ENCODE measurements at places on chromosomes 7 and 10.

- DNase-seq: no peak
Measured at GRCh38 chr10:6493521-6494441, 86.3 kb downstream of the PRKCQ start.

DNA sequence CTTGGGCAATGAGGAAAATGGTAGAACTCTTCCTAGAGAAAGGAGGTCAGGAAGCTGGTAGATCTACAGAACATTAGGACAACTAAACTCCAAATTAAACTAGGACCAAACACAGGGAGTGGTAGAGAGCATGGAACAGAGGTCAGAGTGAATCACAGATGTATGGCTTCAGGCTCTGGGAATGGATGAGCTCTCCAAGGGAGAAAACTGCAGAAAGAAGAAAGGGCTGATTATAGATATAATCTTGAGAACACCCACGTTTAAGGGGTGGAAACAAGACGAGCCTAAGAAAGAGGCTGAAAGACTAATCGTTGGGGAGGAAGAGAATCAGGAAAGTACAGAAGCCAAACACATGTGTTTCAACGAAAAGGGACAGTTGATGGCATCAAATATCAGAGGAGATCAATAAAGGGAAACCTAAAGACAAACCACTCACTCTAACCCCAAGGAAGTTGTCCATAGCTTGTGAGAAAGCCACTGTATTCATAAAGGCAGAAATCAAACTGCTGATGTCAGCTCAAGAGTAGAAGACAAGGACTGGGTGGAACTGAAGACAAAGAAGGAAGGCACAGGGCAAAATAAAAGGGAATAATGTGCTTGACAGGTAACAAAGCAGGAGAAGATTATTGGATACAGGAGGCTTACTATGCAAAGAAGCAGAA lies 41.4 kb downstream of the NUDCD3 start:
- DNase-seq: no peak

DNA sequence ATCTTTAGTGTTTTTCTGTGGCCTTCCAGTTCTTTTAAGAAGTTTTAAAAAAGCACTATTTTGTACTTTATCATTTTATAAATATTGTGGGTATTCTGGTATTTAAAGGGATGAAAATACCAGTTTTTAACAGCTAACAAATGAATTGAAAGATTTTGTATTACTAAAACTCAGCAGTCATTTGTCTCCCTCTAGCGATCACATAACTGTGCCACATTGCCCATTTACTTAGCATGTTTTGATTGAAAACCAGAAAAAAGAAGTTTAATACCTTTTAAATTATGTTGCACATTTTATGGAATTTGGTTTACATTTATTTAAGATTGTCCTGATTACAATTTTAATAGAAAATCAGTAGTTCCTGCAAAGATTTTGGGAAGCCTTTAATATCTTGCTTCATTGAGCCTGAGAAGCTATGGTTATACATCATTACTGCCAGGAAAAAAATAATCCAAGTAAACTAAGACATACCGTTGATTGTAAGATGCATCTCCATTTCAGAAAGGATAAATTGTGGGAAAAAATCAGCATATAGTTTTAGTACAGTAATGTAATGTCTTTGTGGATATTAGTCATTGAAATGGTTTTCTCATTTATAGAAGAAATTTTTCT lies 34.9 kb downstream of the TAX1BP1 start:
- peak; percentile 21 for DNase-seq

- no peak for DNase-seq
Measured at GRCh38 chr10:75029857-75030256, 81.6 kb upstream of the SAMD8 start.

DNA sequence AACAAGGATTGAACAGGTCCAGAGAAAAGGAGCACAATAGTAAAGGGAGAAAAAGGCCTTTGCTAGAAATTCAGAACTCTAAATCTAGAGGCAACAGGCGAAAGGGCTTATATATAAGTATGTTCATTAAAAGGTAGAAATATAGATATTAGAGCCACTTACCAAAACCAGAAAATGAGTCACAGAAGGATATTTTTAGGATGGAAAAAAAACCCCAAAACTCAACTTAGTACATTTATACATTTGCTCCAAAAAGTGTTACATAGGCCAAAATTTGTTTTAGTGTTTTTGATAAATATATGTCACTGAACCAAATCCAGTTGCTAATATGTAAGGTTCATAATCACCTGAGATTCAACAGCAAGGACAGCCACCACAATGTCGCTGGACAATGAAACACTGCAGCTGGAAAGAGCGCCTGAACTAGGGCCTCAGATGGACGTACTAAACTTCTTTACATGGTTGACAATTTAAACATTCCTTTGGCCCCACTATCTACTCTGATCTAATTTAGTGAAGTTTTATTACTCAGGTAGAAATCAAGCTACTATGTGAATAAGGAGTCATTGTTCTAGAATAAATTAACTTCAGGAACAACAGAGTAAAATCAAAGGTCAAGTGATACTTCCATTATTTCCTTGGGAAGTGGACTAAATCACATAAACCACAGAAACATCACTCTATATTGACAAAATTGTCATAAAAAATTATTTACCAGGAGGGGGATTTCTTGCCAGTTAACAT lies 10.9 kb downstream of the FAM3C start:
- no peak for DNase-seq

GRCh38 chr7:22587322-22587721 lies 87.3 kb upstream of the STEAP1B start:
- DNase-seq: no peak

GRCh38 chr7:72435366-72435765 lies 23.2 kb upstream of the CALN1 start:
- DNase-seq: no peak

GRCh38 chr10:104777086-104777799 lies 136.2 kb downstream of the SORCS3 start:
- no peak for DNase-seq

DNA sequence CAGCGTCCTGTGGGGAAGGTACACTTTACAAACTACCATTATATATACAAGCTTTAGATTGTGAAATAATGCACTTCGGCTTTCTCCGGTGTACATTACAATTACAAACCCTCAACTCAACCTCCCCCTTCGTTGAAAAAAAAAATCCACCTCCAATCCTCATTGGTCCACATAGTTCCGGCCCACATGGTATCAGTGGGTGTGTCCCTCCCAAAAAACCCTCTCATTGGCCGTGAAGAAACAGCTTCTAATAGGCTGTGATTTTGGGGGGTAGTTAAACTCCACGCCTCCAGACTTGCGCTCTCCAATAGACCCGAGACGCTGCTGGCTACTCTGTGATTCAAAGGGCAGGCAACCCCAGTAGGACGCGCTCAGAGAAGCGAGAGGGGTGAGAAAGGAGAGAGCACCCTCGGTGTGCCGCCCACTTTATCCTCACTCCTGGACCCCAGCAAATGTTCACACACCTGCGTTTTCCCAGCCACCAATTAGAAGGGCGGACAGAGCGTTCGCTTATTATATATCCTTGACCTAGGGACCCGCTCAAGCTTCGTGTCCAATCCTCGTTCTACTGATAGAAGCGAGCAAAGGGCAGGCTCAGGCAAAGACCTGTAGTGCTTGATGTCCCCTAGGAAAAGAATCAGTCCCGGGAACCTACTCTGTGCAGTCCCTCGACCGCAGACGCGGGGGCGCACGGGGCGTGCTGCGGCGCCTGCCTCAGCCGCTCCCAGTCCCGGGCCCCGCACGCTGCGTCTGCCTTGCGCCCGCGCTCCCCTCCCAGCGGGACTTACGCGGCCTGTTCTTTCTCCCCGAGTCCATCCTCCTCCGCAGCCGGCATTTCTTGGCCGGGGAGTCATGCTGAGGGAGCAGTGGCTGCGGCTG lies 991 bp downstream of the PANK1 start:
- peak; percentile 96 for DNase-seq

- no peak for DNase-seq
Measured at GRCh38 chr7:90551036-90551435, 45.1 kb upstream of the CDK14 start.

GRCh38 chr10:9957351-9957750 lies 1060.3 kb upstream of the CELF2 start:
- DNase-seq: peak; percentile 49

DNA sequence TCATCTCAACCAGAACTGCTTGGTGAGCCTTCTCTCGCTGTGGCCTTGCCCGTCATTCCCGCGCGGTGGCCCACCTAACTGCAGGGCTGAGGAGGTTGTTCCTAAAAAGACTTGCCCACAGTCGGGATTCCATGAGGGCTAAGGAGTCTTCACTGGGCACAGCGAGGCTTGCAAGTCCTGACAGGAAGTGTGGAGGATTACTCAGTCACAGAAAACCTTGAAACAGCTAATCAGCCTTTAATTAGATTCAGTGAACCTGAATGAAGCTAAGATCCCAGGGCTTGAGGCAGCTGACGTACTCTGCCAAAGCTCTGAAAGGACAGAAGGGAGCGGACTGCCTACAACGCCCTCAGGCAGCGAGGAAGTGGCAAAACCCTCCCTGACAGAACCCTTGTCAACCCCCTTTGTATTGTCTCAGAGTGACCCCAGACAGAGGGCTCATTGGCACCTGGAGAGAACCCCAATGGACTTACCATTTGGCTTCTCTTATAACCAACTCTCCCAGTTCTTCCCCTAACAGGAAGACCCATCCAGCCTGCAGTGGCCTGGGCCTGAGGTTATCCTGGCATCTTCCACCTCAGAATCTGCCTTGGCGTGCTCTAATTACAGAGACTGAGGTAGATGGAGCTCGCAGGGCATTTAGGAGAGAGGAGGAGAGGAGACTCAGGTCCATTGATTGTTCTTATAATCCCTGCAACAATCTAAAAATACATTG lies 2.5 kb upstream of the LAMB4 start:
- no peak for DNase-seq

DNA sequence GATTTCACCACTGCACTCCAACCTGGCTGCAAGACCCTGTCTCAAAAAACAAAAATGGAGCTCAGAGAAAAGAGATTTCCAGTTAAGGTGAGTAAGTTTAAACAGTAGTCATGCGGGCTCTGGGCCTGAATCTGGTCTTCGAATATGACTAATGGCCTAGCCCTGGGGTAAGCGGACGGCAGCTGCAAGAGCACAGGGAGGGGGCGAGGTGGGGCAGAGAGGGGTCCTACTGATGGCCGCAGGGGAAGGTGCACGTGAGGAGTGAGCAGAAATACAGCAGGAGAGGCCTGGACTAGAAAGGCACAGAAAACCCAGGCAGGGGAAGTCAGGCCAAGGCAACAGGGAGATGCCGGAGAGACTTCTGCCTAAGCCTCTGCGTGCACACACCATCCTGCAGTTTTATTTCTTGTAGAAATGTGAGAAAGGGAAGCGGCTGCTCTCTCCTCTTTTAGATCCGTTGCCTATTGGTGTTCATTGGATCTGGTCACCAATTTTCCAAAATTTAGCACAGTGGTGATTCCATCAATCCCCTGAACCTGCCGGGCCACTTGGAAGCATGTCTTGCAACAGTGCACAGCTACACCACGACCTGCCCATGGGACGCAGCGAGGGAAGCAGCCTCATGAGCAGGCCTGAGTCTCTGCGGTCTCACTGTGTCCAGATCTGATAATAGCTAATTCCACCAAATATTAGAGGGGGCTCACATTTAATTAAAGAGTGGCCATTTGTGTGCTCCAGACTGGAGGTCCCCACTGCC lies 139.0 kb downstream of the PAXIP1 start:
- no peak for DNase-seq

DNA sequence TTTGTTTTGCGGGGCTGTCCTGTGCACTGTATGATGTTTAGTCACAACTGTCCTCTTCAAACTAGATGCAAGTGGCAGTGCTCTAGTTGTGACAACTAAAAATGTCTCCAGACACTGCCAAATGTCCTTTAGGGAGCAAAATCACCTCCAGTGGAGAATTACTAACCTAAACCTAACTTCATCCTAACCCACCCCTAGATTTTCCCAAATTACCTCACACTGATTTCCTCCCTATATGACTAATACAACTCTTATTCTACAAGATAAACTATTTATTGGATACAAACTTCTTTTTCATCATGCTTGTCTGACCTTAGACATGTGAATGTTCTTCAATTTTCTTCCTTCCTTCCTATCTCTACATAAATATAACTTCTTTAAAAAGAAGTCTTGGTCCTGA lies 26.4 kb downstream of the PNPLA8 start:
- no peak for DNase-seq

DNA sequence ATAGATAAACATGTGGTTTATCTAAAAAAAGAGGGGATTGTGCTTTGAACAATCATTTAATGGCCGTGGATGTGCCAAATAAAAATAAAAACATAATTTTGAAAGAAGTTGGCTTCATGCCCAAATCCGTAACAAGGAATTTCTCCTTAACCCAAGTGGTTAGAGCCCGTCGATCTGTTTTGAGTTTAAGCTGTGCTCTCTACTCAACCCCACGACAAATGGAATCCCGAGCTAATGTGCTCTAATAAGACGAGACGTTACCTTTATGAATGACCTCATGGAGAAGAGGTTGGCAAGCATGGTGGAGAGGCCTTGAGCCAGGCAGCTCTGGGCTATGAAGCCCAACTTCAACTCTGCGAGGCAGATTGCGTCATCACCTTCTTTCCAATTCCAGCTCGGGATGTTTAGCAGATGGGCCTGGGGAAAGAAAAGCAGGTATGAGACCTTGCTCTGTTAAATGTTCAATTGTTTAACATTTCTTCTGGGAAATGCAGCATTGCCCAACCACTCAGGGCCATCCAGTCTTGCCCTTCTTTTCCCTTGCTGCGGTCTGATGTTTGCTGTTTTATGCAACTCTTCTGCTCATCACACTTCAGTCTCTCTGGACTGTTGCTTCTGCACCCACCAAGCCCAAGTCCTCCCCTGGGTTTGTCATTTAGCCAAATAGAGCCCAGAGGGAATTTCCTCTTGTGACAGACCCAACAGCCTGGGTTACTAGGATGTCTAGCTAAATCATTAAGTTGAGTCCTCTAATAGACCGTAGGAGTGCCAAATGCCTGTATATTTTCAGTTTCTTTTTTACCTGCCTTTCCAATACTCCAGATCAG lies 564.6 kb downstream of the KCNMA1 start:
- no peak for DNase-seq

GRCh38 chr7:55557666-55558188 lies 14.6 kb downstream of the VOPP1 start:
- no peak for DNase-seq
